Left ventricle myocardium superior (tissue), 1 donor: ENCODE measurements at places on chromosomes 7 and 10. TPM values are rescaled to one million over a fixed set of nuclear protein-coding genes. Genes with fewer than 3 reads are reported as not detected.
A peak's percentile ranks its signal among the peaks of the same experiment; 100 is the strongest.

GRCh38 chr10:49751216-49751615, 10.9 kb downstream of the OGDHL start:
- DNase-seq: no peak

The TMEM130 gene
- total RNA-seq: not detected

DNA sequence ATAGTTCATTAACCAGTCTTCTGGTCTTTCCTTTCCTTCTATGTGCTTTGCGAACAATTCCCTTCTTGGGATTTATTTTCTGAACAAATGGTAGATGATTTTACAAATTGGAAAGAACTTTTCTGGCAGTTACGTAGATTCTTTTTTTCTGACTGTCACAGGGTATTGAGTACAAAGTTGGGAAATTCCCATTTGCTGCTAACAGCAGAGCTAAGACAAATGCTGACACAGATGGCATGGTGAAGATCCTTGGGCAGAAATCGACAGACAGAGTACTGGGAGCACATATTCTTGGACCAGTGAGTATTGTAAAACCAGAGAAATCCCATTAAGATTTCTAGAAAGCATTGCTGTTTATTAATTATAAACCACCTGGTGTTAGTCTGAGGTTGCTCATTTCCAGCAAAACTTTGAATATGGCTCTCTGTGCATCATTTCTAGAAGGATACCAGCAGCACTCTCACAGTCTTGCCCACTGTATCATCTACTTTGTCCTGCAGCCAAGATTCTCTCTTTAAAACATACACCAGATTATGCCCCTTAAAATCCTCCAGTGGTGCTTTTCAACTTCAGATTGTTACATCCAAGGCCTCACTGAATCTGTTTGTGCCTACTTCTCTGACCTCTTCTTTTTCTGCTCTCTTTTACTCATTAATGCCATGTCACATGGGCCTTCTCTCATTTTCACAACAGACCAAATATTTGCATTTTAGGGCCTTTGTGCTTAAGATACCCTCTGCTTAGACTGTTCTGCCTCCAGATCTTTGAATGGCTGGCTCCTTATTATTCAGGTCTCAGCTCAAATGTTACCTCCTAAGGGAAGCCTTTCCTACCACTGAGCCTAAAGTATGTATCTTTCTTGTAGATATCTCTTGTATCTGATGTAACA, 27.0 kb downstream of the DLD start:
- no peak for DNase-seq

The FAM200A gene
- total RNA-seq: 7.0 TPM

GRCh38 chr10:93115661-93116383, 42.1 kb downstream of the CYP26A1 start:
- peak; percentile 61 for DNase-seq

- DNase-seq: no peak
Measured at GRCh38 chr10:73779018-73779417, 2.8 kb upstream of the CHCHD1 start.

- no peak for DNase-seq
Measured at GRCh38 chr7:95099106-95099505, 191.7 kb downstream of the PPP1R9A start.

The STK31 gene
- not detected for total RNA-seq

DNA sequence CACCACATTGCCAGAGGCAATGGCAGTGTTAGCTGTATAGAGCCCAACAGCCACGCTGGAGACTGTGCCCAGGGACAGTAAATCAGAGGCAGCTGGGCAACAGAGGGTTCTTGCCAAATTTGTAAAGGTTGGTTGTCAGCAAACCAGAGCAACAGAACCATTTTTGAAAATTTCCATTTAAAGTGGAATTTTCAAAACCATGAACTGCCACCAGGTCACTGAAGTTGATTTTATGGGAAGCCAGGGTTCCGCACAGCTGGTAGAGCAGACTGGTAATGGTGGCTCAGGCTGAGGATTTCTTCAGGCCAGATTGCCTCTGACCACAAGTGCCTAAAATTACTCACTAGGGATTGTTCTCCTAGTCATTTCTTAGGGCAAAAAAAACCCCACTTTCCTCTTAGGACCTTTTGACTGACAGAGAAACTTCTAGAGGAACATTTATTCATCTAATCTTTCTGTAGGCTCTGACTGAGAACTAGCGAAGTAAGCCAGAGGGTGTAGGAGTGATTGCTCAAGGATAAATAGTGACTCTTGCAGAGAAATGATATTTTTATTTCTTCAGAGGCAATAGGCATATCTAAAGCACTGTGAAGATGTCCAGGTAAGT, 342.4 kb downstream of the BBS9 start:
- DNase-seq: no peak

The UTF1 gene
- not detected for total RNA-seq

- no peak for DNase-seq
Measured at GRCh38 chr10:127903789-127904188, 3.1 kb upstream of the PTPRE start.

- DNase-seq: no peak
Measured at GRCh38 chr7:20932785-20933527, 146.3 kb upstream of the SP8 start.

The GIMAP4 gene
- 40.2 TPM for total RNA-seq

- no peak for DNase-seq
Measured at GRCh38 chr10:22368402-22368801, 23.1 kb downstream of the SPAG6 start.

The PPP1R9A gene
- total RNA-seq: 26.0 TPM

The MRLN gene
- total RNA-seq: not detected

GRCh38 chr7:148699782-148700629, 1.3 kb downstream of the CUL1 start:
- DNase-seq: no peak

- no peak for DNase-seq
Measured at GRCh38 chr7:840001-840600, 7.8 kb downstream of the SUN1 start.

GRCh38 chr7:51606601-51607154, 290.1 kb upstream of the COBL start:
- DNase-seq: no peak

DNA sequence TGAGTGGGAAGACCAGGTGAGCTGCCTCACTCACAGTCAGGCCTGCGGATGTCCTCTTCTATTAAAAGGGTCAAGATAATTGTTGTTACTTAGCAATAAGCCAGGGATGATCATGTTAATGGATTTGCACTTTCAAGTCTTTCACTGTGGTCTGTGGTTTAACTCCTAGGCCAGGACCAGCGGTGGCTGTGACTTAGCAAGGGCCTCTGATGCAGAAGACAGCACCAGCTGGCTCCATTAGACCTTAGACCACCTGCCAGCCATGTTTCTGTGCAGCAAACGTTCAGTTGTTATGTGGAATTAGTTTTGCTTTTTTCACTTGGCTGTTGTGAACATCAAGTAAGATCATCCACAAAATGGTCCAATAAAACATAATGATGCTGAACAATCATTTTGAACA, 537.3 kb downstream of the TNS3 start:
- no peak for DNase-seq

The WIPF3 gene
- 6.2 TPM for total RNA-seq

DNA sequence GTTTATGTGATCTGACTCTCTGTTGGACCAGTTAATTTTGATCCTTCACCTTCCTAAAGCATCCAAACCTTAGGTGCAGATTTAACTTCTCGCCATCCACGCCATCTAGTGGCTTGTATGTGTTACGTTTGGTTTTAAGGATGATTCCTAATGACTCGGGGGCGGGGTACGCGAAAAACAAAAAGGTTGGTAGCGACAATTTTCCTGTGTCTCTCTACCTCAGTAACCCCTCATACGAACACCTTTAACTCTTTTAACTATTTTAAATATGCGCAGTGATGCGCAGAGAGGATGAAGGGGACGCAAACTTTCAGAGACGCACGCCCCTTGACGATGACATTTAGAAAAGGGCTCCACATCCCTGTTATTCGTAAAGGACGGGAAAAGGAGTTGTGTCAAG, 714 bp upstream of the KCND2 start:
- no peak for DNase-seq

The CDK14 gene
- 23.9 TPM for total RNA-seq

The OR2A12 gene
- total RNA-seq: not detected

GRCh38 chr7:127895814-127896280, 135.4 kb downstream of the LRRC4 start:
- no peak for DNase-seq

DNA sequence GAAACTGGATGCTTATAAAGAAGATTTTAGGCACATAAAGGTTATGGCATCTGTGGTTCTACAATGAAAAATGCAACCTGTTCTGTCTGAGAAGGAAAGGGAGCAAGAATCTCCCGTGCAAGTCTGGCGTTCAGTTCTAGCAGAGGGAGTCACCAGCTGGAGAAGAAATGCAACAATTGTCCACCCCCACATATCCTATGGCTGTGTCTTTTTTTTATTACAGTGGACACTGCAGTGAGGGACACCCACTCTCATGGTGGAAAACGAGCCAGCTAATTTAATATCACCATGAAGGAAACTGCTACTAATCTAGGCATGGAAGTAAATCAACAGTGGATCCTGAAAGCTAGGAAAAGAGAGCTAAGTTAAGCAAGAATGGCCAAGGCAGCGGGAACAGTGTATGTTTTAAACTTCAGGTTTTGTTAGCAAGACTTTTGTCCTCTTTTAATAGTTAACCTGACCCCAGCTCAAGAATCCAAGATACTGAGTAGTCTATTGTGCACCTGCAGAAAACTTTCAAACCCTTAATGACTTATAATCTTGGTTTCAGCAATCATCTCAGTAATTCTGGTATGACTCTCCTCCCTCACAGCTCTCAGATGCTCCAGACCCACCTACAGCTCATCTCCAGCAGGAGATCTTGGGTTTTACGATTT, 149.3 kb downstream of the FGFR2 start:
- DNase-seq: no peak

The LRIT1 gene
- total RNA-seq: not detected

The HTR7 gene
- not detected for total RNA-seq

GRCh38 chr10:97361537-97361901, 27.0 kb upstream of the FRAT2 start:
- peak; percentile 47 for DNase-seq

- no peak for DNase-seq
Measured at GRCh38 chr7:44396496-44396895, 71.1 kb upstream of the CAMK2B start.

- DNase-seq: no peak
Measured at GRCh38 chr10:101933976-101934375, 90.4 kb upstream of the KCNIP2 start.

GRCh38 chr10:14687340-14687739, 87.4 kb downstream of the FAM107B start:
- no peak for DNase-seq

DNA sequence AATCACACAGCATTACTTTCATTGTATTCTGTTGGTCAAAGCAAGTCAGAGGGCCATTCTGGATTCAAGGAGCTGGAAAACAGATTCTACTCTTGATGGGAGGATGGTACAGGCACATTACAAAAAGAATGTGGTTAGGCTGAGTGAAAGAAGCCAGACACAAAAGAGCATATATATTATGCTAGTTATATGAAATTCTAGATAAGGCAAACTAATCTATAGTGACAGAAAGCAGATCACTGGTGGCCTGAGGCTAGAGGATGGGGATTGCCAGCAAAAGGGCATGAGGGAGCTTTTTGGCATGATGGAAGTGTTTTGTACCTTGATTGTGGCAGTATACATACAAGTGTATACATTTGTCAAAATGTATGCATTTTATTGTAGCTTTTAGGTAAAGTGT, 96.8 kb downstream of the SPAG6 start:
- no peak for DNase-seq

DNA sequence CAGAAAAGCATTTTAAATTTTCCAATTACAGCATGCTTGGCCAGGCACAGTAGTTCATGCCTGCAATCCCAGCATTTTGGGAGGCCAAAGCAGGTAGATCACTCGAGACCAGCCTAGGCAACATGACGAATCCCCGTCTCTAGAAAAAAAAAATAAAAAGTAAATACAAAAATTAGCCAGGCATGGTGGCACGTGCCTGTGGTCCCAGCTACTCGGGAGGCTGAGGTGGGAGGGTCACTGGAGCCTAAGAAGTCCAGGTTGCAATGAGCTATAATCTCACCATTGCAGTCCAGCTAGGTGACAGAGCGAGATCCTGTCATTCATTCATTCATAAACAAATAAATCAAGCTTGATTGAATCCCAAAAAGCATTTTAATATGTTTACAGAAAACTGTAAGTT, 234.9 kb downstream of the PARD3 start:
- DNase-seq: no peak

DNA sequence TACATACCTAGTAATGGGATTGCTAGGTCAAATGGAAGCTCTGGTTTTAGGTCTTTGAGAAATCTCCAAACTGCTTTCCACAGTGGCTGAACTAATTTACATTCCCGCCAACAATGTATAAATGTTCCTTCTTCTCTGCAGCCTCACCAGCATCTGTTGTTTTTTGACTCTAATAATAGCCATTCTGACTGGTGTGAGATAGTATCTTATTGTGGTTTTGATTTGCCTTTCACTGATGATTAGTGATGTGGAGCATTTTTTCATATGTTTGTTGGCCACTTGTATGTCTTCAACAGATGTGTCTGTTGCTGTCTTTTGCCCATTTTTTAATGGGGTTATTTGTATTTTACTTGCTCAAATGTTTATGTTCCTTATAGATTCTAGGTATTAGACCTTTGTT, 675.5 kb downstream of the SUGCT start:
- DNase-seq: no peak

- no peak for DNase-seq
Measured at GRCh38 chr10:120818301-120818700, 32.9 kb upstream of the WDR11 start.

GRCh38 chr7:42690794-42691639, 220.9 kb downstream of the C7orf25 start:
- DNase-seq: no peak

DNA sequence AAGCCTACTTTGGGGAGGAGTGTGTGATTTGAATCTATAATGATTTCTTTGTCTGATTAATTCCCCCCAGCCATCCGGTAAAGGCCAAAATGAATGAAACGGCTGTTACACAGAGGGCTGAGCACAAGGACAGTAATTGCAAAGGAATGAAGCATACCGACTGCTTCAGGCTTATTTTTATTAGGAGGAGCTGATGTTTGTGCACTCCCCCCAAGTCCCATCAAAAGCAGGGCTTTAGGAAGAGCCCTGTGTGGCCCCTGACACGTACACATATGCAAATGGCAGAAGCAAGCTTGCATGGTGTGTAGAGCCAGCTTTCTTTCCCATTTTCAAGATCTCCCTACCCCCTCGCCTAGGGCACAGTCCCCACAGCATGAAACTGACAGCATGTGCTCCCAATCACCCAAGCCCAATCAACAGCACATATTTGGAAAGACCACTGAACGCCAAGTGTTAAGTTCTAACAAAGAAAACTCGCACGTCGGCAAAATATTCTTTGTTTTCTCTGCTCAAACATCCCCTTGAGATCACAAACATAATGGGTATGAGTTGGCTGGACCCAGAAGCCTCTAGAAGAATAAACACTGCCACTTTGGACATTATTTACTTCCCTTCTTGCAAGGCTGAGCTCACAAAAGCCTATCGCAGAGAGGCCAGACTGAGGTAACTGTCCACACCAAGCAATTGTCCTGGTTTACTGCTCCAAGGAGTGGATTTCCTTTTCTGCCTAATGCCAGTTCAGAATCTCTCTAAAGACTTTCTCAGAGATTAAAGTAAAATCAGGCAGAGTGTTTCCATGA, 143.0 kb downstream of the CUBN start:
- no peak for DNase-seq

GRCh38 chr10:6009961-6010360, 32.6 kb upstream of the IL15RA start:
- DNase-seq: no peak

The NKX1-2 gene
- not detected for total RNA-seq
